H1 (cell line): ENCODE measurements at places on chromosomes 2 and 18. TPM values are rescaled to one million over a fixed set of nuclear protein-coding genes. Genes with fewer than 3 reads are reported as not detected.

- no peaks in the 10 kb centered on the region for H3K4me1 ChIP-seq
- no peak for DNase-seq
- no peaks in the 10 kb centered on the region for H3K27me3 ChIP-seq
- no peak overlapping the region for H3K27ac ChIP-seq
- peaks cover 3% of the 10 kb centered on the region; the same call in 1 of the 2 replicates for H3K36me3 ChIP-seq
Measured at GRCh38 chr2:206296128-206296527, 21.7 kb downstream of the ZDBF2 start.

DNA sequence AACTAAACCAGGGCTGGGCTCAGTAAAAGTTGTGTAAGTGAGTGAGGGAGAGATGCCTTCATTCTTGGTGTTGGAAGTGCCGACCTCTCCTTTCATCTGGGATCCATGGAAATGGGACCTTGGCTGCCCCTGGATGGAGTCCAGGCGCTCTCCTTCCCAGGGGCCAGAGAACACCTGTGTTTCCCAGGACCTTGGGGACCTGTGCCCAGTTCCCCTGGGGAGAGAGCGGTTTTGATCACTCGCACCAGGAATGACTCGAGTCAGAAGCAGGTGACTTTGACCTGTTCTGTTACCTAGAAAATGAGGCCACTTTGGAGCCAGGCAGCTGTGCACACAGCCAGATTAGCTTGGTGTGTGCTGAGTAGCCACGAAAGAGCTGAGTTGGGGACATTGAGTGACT is 97.3 kb downstream of the SH3BP4 start:
- no peaks in the 10 kb centered on the region for H3K27me3 ChIP-seq
- no peak for DNase-seq
- H3K4me3 ChIP-seq, result no peak overlapping the region
- peaks cover 40% of the 10 kb centered on the region for H3K36me3 ChIP-seq
- no peak overlapping the region for H3K27ac ChIP-seq

- no peaks in the 10 kb centered on the region for H3K4me1 ChIP-seq
- DNase-seq, result no peak
- no peaks in the 10 kb centered on the region for H3K27me3 ChIP-seq
- H3K36me3 ChIP-seq, result no peaks in the 10 kb centered on the region
Measured at GRCh38 chr2:204239411-204240165, 303.0 kb downstream of the ICOS start.

- DNase-seq, result no peak
- H3K27me3 ChIP-seq, result no peaks in the 10 kb centered on the region
- no peaks in the 10 kb centered on the region for H3K36me3 ChIP-seq
- no peak overlapping the region for H3K4me3 ChIP-seq
- no peak overlapping the region for H3K27ac ChIP-seq
Measured at GRCh38 chr2:221097568-221097915, 474.6 kb downstream of the EPHA4 start.

- H3K27me3 ChIP-seq, result no peaks in the 10 kb centered on the region
- H3K36me3 ChIP-seq, result no peaks in the 10 kb centered on the region; the same call in 1 of the 2 replicates
- no peak for DNase-seq
- H3K27ac ChIP-seq, result no peak overlapping the region
Measured at GRCh38 chr2:32617599-32618189, 10.2 kb upstream of the TTC27 start.

DNA sequence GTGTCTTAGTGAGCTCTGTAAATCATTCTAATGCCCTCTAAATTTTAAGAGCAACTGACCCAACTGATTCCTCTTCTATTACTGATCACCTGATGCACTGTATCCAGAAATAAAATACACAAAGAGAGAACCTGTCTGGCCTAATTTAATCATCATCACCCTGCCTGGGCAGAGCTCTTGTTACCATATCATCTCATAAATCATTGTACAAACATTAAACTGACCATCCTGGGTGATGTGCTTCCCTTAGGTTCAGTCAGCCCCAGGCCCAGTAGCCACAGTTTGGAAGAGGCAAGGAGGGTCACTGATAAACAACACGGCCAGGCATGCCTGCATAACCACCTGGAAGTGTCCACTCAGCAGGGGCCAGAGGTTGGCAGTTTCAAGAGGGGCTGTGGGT is 22.7 kb upstream of the ACMSD start:
- H3K36me3 ChIP-seq, result no peaks in the 10 kb centered on the region
- no peak overlapping the region for H3K27ac ChIP-seq
- H3K27me3 ChIP-seq, result no peaks in the 10 kb centered on the region
- H3K4me3 ChIP-seq, result no peak overlapping the region
- no peak for DNase-seq

- no peak overlapping the region for H3K27ac ChIP-seq
- H3K36me3 ChIP-seq, result no peaks in the 10 kb centered on the region
- H3K4me3 ChIP-seq, result no peak overlapping the region
- no peaks in the 10 kb centered on the region for H3K27me3 ChIP-seq
- no peaks in the 10 kb centered on the region for H3K4me1 ChIP-seq
Measured at GRCh38 chr2:8144785-8145184, 537.1 kb upstream of the ID2 start.

DNA sequence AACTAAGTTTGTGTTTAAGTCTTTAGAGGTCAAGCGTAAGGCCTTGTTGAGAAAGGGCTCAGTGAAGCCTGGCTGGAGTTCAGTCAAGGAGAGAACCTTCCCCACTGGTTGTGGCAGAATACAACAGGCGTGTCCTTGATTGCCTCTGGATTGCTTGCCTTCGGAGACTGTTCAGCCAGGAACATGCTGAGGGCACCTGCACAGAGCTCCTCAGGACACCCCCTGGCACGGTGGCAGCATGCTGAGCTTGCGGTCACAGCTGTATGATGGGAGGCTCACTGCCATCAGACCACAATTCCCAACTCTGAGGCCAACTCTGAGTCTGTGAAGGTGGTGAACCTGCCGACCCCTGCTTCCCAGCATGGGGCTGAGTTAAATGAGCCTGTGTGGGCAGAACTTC is 130.0 kb downstream of the LPIN1 start:
- no peak for DNase-seq
- H3K4me1 ChIP-seq, result no peaks in the 10 kb centered on the region
- no peaks in the 10 kb centered on the region for H3K27me3 ChIP-seq
- no peak overlapping the region for H3K27ac ChIP-seq
- no peak overlapping the region for H3K4me3 ChIP-seq

GRCh38 chr2:159124931-159125467 is 156.6 kb downstream of the TANC1 start:
- no peak for DNase-seq
- H3K27ac ChIP-seq, result no peak overlapping the region; the same call in 1 of the 2 replicates
- H3K27me3 ChIP-seq, result no peaks in the 10 kb centered on the region
- H3K36me3 ChIP-seq, result no peaks in the 10 kb centered on the region

GRCh38 chr2:151730262-151730975 is 3.9 kb downstream of the NEB start:
- H3K36me3 ChIP-seq, result no peaks in the 10 kb centered on the region
- H3K4me3 ChIP-seq, result no peak overlapping the region
- peaks cover 3% of the 10 kb centered on the region; the same call in 1 of the 2 replicates for H3K4me1 ChIP-seq
- H3K27me3 ChIP-seq, result no peaks in the 10 kb centered on the region

GRCh38 chr2:202339071-202339870 is 36.9 kb upstream of the BMPR2 start:
- H3K36me3 ChIP-seq, result no peaks in the 10 kb centered on the region
- H3K27ac ChIP-seq, result no peak overlapping the region
- H3K4me1 ChIP-seq, result no peaks in the 10 kb centered on the region
- H3K4me3 ChIP-seq, result no peak overlapping the region

DNA sequence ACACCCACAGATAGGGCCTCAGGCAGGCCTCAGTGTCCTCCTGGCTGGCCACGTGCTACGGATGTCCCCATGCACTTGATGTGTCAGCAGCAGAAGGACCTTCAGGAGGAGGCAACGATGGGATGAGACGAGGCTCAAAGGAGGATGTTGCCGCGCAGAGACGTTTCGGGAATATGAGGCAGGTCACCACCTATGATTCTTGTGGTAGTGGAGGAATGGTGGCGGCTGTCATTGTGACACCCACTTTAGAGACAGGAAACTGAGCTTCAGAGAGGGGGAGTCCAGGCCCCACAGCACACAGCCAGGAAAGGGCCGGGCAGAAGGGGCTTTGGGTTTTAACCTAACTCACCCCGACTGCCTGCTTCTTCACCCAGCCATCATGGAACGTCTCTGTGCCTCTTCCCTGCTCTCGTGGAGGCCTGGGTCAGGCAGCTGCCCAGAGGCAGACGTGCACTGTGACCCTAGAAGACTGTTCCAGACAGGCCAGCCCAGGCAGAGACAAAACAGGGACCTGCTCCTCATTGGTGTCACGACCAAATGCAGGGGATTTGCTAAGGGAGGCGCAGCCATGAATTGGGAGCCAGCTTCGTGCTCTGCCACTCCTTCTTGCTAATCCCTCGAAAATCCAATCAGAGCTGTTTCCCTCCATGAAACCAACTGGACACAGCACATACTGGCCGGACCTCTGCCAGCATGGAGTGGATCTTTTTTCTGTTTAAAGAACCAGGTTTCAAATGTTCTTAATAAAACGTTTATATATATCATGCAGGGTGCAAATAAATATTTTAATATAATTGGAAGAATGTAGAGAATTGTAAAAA is 169.2 kb downstream of the ASB1 start:
- no peak overlapping the region for H3K27ac ChIP-seq
- H3K4me1 ChIP-seq, result no peaks in the 10 kb centered on the region
- no peaks in the 10 kb centered on the region for H3K36me3 ChIP-seq
- DNase-seq, result no peak

- no peak for DNase-seq
- no peak overlapping the region for H3K27ac ChIP-seq
- H3K4me3 ChIP-seq, result no peak overlapping the region
Measured at GRCh38 chr2:133674066-133674432, 105.8 kb upstream of the NCKAP5 start.

DNA sequence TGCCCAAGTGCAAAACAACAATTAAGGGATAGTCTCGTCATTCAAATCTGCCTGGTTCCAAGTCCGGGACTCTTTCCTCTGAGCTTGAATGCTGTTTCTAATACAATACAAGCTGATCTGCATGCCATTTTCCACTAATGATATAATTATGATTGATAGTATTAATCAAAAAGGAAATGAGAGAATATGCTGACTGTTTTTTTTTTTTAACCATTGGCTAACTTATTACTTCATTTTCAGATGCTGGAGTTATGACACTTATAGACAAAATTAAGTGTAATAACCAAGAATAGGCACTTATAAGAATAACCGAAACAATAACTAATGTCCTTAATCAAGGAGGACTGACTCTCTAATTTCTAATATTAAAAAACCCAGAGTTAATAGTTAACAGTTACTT is 343.6 kb downstream of the LPIN1 start:
- no peak overlapping the region for H3K4me3 ChIP-seq
- H3K27me3 ChIP-seq, result no peaks in the 10 kb centered on the region
- no peak overlapping the region for H3K27ac ChIP-seq
- H3K36me3 ChIP-seq, result no peaks in the 10 kb centered on the region
- peaks cover 2% of the 10 kb centered on the region; the same call in 1 of the 2 replicates for H3K4me1 ChIP-seq

DNA sequence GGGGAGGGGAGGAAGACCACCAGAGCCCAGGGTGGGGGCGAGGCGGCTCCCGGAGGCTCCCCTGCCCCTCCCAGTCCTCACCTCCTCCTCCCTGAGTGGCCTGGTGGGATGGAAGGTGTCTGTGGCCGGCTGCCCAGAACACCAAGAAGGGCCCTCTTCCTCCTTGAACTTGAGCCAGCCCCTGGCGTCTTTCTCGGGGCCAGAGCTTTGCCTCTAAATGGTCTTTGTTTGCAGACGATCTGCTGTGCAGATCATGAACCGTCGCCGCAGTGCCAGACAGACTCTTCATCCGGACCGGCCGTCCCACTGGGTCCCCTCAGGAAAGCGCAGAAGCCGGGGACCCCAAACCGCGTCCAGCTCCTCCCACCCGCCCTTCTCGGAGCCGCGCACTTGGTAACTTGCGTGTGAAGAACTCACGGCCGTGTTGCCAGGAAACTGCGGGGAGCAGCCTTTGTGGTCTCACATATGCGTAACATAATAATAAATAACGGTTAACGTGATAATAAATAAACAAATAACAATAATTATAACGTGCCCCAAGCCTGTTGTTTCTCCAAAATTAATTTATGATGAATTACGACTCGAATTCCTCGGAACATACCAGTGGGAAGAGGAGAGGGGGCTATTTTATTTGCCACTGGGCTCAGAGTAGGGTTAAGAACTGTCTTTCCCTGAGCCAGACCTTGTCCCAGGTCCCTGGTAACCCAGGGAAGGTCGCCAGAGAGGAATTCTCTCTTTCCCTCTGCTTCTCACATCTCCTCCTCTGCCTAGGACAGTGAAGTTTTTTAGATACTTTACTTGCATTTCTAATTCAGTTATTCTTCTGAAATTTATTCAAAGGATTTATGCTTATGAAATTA is 41.0 kb downstream of the PTGR3 start:
- DNase-seq, result no peak
- no peaks in the 10 kb centered on the region for H3K27me3 ChIP-seq
- no peak overlapping the region for H3K4me3 ChIP-seq

DNA sequence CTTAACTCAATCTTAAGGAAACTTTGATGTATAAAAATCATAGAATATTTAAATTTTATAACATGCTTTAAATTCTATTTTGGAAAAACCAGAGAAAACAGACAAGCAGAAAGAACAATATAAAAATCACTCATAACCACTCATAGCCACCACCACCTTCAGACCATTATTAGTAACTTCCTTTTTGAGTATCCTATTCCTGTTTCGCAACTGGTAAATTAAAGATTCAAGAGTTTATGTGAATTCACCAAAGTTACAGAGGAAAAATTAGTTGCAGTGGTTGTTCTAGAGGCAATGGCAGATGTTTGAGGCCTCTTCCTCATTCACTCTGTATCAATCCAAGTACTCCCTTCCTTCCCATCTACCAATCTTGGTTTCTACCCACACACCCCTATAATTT is 49.3 kb upstream of the PROKR1 start:
- no peaks in the 10 kb centered on the region for H3K36me3 ChIP-seq
- no peak for DNase-seq
- no peak overlapping the region for H3K27ac ChIP-seq

Gene ALPG
- 0.56 and 0.75 TPM in 2 replicates for total RNA-seq

Gene C2orf78
- 0.21 and 0.39 TPM in 2 replicates for total RNA-seq

Gene DNMT3A
- 162 and 178 TPM in 2 replicates for total RNA-seq

Gene CDCA7
- 75.7 and 80.4 TPM in 2 replicates for total RNA-seq

Gene EVX2
- not detected in 2 replicates for total RNA-seq
